Mesendoderm (in vitro differentiated cells): ENCODE measurements at places on chromosomes 5 and 9.

GRCh38 chr5:63963926-63964325 is 1.7 kb upstream of the HTR1A start:
- no peak overlapping the region for H3K4me3 ChIP-seq
- DNase-seq, result no peak
- no peaks in the 10 kb centered on the region for H3K4me1 ChIP-seq
- no peaks in the 10 kb centered on the region for H3K36me3 ChIP-seq

DNA sequence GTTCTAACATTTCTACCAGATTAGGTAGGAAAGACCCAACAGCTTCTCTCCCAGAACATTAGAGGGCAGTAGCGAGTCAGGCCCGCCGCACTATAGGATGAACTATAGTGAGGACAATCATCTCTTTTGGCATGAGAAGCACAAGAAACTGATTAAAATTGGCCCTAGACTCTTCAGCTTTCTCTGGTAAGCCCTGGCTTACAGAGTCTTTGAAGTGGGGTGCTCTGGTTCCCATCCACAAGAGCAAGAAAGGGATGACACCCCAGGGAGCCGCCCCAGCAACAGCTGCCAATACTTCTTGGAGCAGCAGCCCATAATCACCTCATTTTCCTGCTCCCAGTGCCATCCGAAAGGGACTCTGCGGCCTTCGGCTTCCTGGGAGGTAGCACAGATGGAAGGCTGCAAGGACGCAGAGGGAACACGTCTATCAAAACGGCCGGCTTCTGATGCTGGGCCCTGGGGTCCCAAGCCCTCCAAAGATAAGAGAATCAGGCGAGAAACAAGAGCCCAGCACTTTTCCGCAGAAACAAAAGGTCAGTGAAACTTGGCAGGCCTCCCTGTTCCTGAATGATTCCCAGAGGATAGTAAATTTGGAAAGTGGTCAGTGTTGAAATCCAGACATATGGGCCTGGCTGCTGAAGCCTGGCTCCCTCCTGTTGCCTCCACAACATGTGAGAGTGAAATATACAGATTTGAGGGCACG is 69.3 kb downstream of the HSD17B3 start:
- no peaks in the 10 kb centered on the region for H3K36me3 ChIP-seq
- no peak overlapping the region for H3K27ac ChIP-seq
- DNase-seq, result peak; percentile 74

- H3K4me3 ChIP-seq, result no peak overlapping the region
- H3K27ac ChIP-seq, result no peak overlapping the region
- H3K4me1 ChIP-seq, result no peaks in the 10 kb centered on the region
- H3K36me3 ChIP-seq, result no peaks in the 10 kb centered on the region
Observed at GRCh38 chr5:10332301-10332700, 21.2 kb upstream of the MARCHF6 start.

DNA sequence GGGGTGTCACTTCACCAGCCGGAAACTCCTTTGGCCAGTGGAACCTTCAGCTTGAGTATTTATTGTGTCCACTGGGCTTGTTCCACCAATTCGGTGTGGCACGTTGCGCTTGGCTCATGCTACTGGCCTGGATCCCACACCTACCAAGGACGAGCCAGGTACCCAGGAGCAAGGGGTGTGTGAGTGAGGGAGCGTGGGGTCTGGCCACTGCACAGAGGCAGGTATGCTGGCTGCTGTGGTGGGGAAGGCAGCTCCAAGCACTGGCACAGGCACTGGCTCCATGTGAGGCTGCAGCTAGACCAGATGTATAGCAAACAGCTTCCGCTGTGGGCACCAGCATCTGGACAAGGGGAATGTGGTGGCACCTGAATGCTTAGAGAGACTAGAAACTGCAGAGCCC is 28.1 kb upstream of the CYLC2 start:
- no peak for DNase-seq
- no peaks in the 10 kb centered on the region for H3K4me1 ChIP-seq
- no peaks in the 10 kb centered on the region for H3K36me3 ChIP-seq
- H3K27ac ChIP-seq, result no peak overlapping the region
- H3K4me3 ChIP-seq, result no peak overlapping the region

DNA sequence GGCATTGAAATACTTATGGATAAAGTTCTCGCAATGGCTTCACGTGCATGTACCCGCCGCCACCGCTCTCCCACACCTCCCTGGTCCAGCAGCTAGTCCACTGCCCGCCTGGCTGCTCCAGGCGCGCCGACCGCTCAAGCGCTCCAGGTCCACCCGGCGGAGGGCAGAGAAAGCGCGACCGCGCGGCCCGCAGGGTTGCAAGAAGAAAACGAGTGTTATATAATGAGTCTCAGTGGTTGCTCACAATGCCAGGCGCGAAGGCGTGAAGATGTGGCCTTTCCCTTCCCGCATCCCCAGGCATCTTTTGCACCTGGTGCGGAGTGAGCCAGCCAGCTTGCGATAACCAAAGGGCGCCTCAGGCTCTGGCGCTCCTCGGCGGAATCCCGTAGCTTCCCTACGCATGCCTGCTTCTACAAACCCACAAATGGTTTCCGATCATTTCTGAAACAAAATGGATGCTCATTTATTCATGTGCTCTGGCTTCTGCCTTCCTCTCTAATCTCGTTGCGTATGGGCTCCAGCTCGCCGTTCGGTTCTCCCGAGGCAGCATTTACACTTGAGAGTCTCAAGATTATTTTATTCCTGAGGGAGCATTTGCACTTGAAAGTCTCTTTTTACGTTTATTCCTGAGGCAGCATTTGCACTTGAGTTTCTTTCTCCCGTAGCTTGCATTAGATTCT is 25.7 kb downstream of the CDKN2A start:
- no peaks in the 10 kb centered on the region for H3K36me3 ChIP-seq
- peaks cover 2% of the 10 kb centered on the region for H3K4me1 ChIP-seq
- peak; percentile 63 for DNase-seq
- no peak overlapping the region for H3K4me3 ChIP-seq

- no peaks in the 10 kb centered on the region for H3K4me1 ChIP-seq
- H3K4me3 ChIP-seq, result no peak overlapping the region
- no peak for DNase-seq
- no peaks in the 10 kb centered on the region for H3K36me3 ChIP-seq
Observed at GRCh38 chr5:56072863-56073766, 78.4 kb upstream of the IL6ST start.

GRCh38 chr9:121321016-121321503 is 49.0 kb downstream of the STOM start:
- no peaks in the 10 kb centered on the region for H3K36me3 ChIP-seq
- no peak for DNase-seq
- H3K27ac ChIP-seq, result no peak overlapping the region
- no peaks in the 10 kb centered on the region for H3K4me1 ChIP-seq
- H3K4me3 ChIP-seq, result no peak overlapping the region
- H3K27me3 ChIP-seq, result no peaks in the 10 kb centered on the region

- H3K4me3 ChIP-seq, result no peak overlapping the region
- peak overlapping the region; percentile 99 for H3K27ac ChIP-seq
- peaks cover 17% of the 10 kb centered on the region for H3K36me3 ChIP-seq
- peaks cover 12% of the 10 kb centered on the region for H3K4me1 ChIP-seq
- no peaks in the 10 kb centered on the region for H3K27me3 ChIP-seq
Observed at GRCh38 chr5:180330810-180331646, 22.1 kb downstream of the GFPT2 start.

DNA sequence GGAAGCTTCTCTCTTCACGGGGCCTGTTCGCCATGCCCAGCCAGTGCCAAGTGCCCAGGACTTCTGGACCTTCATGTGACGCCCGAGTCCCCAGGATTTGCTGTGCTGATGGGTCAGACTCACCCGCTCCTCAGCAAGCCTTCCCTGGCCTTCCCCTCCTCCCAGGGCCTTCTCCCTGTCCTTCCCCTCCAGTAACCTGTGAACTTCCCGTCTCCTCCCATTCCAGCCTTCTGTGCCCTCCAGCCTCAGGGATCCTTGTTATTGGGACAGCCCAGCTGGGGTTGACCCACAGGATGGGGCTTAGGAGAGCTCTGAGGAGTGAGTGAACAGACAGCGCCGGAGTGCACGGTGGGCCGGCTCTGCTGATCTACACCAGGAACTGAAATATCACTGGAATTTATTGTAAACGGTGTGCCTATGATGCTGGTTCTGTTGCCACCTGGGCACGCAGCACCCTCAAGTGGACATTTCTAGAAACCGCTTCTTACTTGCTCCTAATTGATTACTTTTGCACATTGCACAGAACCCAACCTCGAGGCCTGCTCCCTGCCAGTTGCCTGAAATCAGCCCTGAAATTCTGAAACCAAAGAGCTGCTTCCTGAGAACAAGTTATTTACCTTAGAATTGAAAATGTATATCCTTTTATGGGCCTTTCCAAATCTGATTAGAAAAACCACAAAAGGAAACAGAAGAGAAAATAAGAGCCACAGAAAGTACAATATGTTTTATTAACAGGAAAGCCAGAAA is 1.5 kb downstream of the SPAAR start:
- H3K4me1 ChIP-seq, result peaks cover 21% of the 10 kb centered on the region
- H3K27me3 ChIP-seq, result no peaks in the 10 kb centered on the region
- peak; percentile 57 for DNase-seq
- H3K27ac ChIP-seq, result no peak overlapping the region
- H3K36me3 ChIP-seq, result no peaks in the 10 kb centered on the region

- no peaks in the 10 kb centered on the region for H3K4me1 ChIP-seq
- H3K27ac ChIP-seq, result no peak overlapping the region
- H3K4me3 ChIP-seq, result no peak overlapping the region
- no peak for DNase-seq
- peaks cover 39% of the 10 kb centered on the region for H3K36me3 ChIP-seq
- H3K27me3 ChIP-seq, result no peaks in the 10 kb centered on the region
Observed at GRCh38 chr9:131459056-131459455, 43.7 kb upstream of the POMT1 start.
